WTC11 (cell line): ENCODE measurements at places on chromosomes 2 and 18.

- DNase-seq, result no peak
Observed at GRCh38 chr2:194004590-194005206, 1652.3 kb upstream of the SLC39A10 start.

DNA sequence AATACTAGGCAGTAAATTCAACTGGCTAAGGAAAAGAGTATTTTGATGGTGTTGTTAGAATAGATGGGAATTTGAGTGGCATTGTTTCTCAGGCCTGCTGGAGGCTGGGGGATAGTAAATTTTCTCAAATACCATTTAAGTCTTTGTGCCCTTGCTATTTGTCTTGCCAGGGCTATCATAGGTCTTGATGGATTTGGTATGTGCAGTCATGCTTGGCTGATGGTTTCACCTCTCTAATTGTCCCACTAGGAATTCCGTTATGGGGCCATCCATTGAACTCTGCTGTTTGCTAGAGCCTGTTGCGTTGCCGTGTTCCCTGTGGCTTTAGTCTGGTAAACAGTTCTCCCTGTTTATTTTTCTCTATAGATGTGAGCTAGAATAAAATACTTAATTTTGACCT is 438.1 kb upstream of the FAM98A start:
- DNase-seq, result no peak

DNA sequence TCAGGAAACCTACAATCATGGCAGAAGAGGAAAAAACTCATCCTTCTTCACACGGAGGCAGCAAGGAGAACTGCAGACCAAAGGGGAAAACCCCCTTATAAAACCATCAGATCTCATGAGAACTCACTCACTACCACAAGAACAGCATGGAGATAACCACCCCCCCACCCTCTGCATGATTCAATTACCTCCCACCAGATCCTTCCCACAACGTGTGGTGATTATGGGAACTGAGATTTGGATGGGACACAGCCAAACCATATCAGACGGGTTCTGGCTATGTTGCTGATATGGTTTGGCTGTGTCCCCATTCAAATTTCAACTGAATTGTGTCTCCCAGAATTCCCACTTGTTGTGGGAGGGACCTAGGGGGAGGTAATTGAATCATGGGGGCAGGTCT is 28.7 kb upstream of the CCDC150 start:
- no peak for DNase-seq

GRCh38 chr2:101710036-101710435 is 12.5 kb downstream of the MAP4K4 start:
- DNase-seq, result no peak

DNA sequence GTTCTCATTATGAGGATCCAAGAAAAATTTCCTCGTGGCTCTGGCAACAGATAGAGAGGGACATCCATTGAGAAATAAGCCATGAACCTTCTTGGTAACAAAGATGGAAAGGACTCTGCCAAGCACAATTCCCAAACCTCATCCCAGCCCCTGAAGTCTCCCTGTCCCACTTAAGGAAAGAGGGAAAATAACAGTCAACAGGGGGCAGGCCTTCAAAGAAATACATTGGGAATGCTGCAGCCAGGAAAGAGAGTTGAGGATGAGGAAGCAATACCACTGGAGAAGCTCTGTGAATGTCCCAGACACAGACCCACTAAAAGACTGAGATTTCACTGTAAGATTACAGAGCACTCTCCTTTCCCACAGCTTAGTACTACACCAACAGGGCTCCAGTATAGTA is 93.2 kb downstream of the CD226 start:
- no peak for DNase-seq

DNA sequence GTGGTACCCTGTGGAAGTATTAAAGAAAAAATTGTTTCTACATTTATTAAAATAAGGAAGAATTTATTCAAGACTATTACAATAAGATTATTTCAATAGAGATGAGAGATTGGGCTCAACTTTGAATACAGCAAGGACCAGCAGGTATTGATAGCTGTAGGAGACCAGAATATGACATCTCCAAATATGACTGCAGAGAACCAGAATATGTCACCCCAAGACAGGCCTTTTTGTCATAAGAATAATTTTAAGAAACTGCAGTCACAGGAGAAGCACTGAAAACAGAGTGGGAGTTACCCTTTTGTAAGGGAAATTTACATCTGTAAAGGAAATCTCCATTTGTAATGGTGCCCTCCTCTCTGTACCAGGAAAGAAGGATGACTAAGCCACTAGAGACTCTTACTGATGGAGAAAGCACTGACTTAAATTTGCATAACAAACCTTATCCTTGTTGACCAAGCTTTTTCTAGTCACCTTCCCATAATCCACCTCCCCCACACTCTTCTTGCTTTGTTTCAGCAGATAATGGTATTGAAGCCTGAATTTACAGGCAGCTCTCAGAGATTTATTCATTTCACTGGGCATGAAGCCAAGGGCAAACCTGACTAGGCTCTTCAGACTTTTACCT is 145.1 kb upstream of the RMP24 start:
- no peak for DNase-seq

DNA sequence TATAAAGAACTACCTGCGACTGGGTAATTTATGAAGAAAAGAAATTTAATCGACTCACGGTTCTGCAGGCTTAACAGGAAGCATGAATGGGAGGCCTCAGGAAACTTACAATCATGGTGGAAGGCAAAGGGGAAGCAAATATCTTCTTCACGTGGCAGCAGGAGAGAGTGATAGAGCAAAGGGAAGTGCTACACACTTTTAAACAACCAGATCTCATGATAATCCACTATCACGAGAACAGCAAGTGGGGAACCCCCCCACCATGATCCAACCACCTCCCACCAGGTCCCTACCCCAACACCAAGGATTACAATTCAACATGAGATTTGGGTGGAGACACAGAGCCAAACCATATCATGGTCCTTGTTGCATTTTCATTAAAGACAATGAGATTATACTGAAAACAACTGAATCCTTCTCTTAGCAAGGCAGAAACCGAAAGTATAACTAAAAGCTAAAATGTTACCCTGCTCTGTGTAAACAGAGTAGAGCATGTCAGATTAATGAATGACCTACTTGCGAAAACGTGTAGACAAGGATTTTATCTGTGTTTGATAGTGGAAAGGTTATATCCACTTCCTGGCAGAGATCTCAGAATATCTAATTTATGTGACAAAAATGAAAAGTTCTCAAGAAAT is 60.1 kb upstream of the RBBP8 start:
- no peak for DNase-seq

DNA sequence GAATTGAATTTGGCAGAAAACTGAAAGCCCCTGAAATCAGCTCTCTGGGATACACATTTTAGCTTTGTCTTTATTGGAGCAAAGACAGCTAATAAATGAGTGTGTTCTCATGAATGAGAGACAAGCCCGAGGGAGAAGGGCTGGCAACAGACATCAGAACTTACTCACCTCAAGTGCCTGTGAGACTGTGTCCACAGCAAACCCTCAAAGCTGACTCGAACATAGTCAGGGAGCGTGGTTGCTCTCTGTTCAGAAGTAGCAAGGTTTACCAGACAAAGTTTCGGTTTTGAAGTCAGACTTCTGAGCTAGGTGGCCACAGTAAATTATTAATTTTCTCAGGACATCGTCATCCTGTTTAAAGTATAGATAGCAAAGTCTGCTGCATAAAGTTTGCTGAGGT is 207.9 kb downstream of the CMPK2 start:
- no peak for DNase-seq

DNA sequence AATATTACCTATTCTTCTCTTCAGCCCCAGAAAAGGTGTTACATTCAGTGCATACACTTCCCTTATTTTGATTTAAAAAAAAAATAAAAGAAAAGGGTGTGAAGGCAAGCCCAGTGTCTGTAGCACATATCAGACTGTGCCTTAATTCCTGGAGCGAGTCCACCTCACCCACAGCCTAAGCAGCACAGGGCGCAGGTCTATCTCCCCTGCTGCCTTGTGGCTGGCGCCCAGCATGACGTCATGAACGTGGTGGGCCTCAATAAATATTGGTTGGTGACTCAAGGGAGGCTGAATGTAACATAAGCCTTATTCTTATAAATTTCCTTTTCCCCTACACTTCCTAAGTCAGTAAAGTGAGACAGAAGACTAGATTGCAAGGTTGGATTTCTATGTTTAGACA is 26.4 kb downstream of the ST3GAL5 start:
- DNase-seq, result no peak

DNA sequence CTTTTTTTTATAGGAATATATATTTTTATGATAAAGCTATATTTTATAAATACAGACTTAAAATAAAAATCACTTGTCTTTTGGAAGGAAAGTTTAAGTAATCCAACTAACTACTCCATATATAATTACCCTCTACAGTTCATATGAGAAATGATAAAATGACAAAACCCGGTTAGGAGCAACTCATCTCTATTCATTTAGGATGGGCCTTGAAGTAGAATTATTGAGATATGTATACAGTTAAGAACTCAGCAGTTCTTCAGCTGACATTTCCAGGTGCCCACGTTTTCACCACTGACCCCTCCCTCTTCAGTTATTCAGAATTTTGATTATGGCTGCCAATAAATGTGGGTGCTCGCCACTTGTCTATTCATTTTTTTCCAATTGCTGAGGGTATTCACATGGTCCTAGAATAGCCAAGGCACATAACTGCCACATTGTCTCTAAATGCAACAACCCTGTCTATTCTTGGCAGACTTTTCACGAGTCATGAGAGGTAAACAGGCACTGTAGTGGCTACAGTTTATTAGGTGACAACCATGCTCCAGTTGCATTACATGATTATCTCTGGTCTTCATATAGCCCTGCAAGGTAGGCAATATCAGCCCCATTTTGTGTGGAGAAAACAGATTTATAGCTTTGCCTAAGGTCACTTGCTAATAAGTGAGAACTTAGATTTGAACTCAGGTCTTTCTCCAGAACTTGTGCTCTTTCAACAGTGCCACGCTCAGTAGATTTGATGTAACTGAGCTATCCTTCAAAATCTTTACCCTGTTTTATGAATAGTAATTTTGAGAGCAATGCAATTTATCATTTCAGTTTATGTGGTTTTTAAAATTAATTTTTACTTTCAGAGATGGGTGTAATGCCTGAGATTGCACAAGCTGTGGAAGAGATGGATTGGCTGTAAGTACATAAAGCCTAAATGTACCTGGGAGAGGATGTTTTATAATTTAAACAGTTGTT is 2.9 kb downstream of the DDX1 start:
- DNase-seq, result no peak

DNA sequence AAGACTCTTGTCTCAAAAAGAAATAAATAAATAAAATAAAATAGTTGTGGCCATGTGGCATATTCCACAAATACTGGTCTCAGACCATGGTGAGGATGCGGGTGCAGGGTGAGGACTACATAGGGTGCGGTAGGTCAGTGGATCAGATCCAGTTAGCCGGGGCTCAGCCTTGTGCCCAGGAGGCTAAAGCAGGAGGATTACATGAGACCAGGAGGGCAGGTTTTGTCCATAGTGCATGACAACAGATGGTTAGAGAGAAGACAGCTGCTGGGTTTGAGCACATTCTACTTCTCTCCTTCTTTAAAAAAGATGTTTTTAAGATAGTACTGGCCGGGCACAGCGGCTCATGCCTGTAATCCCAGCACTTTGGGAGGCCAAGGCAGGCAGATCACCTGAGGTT is 12.8 kb upstream of the PSD4 start:
- no peak for DNase-seq

DNA sequence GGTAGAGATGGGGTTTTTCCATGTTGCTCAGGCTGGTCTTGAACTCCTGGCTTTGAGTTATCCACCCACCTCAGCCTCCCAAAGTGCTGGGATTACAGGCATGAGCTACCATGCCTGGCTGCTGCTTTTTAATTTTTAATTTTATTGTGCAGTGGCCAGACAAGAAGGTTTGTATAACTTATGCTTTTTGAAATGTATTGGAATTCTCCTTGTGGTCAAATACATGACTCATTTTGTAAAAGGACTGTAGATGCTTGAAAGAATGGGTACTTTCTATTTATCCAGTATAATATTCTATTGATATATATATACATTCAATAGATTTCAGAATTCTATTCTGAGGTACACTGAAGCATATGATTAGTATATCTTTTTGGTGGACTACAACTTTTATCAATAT is 82.6 kb upstream of the ST3GAL5 start:
- DNase-seq, result no peak

GRCh38 chr18:76721207-76721996 is 101.0 kb upstream of the ZNF236 start:
- no peak for DNase-seq
